LHCN-M2 (cell line): ENCODE measurements at places on chromosomes 5 and 9. TPM values are rescaled to one million over a fixed set of nuclear protein-coding genes. Genes with fewer than 3 reads are reported as not detected.

The GFI1B gene
- total RNA-seq: 0.06 TPM in 1 of 2 replicates, not detected in the other

The CTXN3 gene
- total RNA-seq: not detected in 2 replicates

The NUTM2G gene
- not detected in 2 replicates for total RNA-seq

The TMEM215 gene
- not detected in 2 replicates for total RNA-seq

The FOXD4L6 gene
- total RNA-seq: 0.38 TPM in 1 of 2 replicates, not detected in the other

The EIF4E1B gene
- total RNA-seq: not detected in 2 replicates

The ERBIN gene
- total RNA-seq: 46.1 and 50.1 TPM in 2 replicates

The SV2C gene
- total RNA-seq: not detected in 2 replicates

The CYLC2 gene
- total RNA-seq: not detected in 2 replicates

GRCh38 chr5:82314964-82315758, 37.0 kb upstream of the RPS23 start:
- peak; percentile 45 for DNase-seq

DNA sequence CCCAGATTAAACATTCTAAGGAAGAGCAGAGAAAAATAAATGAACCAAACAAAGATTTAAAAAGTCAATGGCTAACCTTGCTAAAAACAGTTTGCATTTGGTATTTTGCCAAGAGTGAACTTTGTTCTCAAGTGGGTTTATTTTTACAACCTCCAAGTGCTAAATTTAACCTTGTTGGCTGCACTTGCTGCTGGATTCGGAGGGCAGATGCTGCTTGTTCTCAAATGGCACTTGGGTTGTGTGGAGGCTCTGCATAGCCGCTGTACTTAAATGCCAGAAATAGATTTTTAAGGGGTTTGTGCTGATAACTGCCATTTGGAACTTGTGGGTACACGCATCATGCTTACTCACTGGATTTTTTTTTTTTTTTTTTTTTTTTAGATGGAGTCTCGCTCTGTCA, 13.3 kb upstream of the SPATA24 start:
- DNase-seq: peak; percentile 76

- no peak for DNase-seq
Measured at GRCh38 chr9:82969291-82969690, 93.7 kb downstream of the RASEF start.

DNA sequence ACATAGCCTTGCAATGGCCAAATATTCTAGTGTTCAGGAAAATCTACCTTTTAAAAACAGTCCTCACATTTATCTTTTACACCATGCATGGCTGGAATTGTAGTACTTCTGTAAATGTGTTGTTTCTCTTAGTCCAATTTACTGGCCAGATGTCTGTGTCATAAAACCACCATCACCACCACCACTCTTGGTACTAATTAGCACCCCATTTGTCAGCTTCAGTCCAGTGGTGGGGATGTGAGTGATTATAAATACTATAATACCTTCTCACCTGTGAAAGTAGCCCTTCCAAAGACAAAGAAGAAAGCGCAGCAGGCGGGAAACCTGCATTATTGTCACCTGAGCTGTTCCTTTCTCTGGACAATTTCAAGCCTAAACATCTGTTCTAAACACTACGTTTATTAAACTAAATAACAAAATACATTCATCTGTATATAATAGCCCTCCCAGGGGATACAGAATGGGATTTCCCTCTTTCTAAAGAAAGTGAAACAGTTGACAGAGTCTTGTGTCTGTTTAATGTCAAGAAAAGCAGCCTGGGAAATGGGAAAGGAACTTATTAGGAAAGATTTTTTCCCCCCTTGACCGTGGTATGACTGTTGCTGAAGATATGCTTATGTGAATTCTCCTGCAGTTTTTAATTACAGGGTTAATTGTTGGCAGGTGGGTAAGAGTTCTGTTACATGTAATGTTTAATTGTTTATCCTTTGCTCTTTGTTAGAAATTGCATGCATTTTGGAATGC, 144.5 kb upstream of the NUDT12 start:
- no peak for DNase-seq

DNA sequence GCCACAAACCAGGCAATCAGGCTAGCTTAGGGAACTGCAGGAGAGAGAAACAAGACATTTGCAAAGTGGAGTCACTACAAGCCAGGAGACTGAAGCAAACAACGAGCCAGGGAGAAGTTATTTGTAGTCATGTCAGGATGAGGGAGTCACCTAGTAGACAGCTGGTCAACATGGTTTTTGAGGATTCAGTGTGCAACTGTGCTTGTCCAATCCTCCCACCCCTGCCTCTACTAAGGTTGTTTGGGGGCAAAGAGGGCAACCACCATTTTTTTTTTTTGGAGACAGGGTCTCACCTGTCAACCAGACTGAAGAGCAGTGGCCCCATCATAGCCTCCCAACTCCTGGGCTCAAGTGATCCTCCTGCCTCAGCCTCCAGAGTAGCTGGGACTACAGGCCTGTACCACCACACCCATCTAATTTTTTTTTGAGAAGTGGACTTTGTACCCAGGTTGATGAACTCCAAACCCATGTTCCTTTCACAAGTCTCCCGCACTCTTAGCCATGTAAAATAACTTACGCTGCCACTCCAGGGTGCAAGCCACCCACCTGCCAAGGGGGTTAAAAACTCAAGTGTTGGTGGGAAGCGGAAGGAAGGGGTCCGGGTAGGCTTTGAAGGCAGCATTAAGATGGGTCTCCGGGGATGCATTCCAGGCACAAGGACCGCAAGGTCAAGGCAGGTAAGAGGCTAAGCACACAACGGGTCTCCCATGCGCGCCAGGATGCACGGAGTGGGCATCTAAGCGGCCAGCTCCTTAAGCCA, 995 bp downstream of the RPL35 start:
- DNase-seq: peak; percentile 34

GRCh38 chr5:77767301-77767700, 8.8 kb downstream of the TBCA start:
- DNase-seq: no peak

DNA sequence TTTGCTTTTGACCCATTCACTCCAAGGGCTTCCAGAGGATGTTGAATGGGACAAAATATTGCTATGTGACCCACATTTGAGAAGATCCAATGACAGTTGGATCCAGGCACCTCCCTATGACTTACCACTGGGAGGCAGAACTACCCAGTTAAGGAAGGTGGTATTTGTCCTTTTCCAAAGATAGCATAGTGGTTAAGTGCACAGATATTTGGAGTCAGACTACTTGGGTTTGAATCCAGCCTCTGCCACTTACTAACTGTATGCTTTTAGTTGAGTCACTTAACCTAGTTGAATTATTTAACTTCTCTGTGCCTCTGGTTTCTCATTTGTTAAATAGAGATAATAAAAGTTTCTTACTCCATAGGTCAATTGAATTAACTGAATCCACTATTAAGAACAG, 74.5 kb upstream of the PALM2AKAP2 start:
- peak; percentile 68 for DNase-seq

DNA sequence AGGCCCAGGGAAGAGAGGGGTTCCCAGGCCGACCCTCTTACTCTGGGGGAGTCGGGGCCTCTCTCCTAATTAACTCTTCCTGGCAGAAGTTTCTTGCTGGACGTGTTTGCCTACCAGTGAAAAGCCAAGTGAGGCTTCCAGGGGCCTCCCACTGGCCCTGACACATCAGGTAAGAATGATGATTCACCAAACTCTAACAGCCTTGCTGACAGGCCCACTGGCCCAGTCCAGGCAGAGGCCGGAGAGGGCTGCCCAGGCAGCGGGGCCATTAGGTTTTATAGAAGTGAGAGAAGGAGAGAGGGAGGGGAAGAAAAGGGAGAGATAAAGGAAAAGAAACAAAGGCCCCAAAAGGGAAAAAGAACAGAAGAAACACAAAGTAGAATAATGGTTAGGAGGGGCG, 50.8 kb upstream of the FOXE1 start:
- DNase-seq: peak; percentile 19

GRCh38 chr9:74643303-74643923, 146.3 kb downstream of the RORB start:
- DNase-seq: no peak

DNA sequence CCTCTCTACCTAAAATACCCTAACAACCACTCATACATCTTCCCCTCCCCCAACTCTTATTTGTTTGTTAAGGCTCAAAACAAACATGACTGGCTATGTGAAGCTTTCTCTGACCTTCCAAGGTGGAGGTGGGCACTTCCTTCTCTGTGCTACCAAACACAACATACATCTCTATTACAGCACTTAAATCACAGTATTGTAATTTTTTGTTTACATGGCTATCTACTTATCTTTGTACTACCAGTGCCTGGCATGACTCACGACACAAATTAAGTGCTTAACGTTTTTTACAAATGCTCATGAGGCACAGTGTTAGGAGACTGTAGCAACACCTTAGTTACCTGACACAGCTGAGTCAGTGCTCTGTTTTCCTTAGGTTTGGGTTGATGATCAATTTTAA, 18.6 kb downstream of the HOMER1 start:
- DNase-seq: no peak

DNA sequence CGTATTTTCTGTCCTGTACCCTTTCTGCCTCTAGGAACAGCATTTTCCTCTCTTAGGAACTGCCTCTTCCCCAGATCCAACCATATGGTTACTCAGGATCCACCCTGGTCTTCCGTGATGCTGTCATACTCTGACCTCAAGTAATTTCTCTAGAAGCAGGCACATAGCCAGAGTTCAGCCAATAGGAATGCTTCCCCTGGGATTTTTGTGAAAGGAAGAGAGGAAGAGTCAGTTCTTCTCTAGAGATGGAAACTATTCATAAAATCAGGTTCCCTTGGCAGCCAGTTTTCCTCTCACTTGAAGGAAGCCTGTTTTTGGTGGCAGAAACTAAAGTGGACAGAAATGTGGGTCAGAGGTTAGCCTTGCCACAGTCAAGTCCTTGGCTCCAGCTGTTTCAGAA, 400.1 kb upstream of the PCSK5 start:
- peak; percentile 54 for DNase-seq

GRCh38 chr5:51185850-51186329, 197.4 kb upstream of the ISL1 start:
- DNase-seq: no peak

- peak; percentile 18 for DNase-seq
Measured at GRCh38 chr5:33894566-33894965, 2.8 kb upstream of the ADAMTS12 start.

- no peak for DNase-seq
Measured at GRCh38 chr5:40716590-40716989, 36.9 kb downstream of the PTGER4 start.

DNA sequence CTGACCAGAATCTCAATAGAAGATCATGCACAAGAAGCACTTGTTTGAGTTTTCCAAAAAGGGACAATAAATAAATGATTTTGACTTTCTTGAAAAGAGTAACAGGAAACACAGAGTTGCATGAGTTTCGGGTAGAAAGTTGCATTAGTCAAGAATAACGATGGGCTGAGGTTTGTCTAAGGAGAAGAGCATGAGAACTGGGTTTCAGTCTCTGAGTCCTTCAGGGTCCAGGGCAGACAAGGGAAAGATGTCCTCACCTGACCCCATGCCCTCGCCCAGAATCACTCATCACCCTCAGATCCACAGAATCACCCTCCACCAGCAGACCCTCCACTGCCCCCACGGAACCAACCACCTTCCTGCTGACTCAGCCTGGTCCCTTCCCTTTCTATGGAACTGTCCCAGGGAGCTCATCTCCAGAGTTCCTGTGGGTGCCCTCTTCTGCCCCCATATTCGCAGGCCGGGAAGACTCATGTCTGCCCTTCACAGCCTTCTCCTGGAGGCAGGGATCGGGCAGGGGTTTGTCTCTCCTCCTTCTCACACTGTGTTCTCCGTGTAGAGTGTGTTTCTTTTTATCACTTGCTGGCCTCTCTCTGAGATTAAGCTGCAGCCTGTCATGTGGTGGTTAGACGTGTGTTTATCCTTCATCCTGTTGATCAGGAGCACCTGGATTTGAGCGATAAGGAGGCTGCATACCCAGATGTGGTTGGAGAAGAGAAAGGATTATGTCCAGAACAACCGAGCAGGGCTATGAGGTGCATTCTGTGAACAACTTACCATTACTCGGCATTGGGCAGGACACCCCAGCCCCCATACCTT, 442.6 kb downstream of the MAT2B start:
- no peak for DNase-seq
